Keratinocyte (primary cell): ENCODE measurements at places on chromosomes 4 and X.

DNA sequence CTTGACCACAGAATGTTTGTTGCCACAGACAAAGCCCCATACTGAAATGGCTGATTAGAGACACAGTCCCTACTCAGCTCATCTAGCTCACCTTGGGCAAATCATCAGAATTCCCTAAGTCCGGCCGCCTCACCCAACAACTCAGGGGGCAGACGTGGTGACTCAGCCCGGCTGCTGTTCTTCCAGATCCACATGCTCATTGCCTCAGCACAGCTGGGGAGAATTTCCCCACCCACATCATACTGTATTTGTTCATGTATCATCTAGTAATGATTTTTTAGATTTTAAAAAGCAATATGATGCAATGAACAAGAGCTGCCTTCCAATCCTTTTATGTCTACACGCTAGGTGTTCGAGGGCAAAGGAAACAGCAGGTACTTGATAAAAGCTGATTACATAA lies 333.8 kb upstream of the TENM3 start:
- no peak for DNase-seq

GRCh38 chr4:151430740-151431457 lies 21.9 kb downstream of the FHIP1A start:
- DNase-seq = no peak

GRCh38 chrX:31190221-31190975 lies 118.6 kb upstream of the FTHL17 start:
- no peak for DNase-seq

DNA sequence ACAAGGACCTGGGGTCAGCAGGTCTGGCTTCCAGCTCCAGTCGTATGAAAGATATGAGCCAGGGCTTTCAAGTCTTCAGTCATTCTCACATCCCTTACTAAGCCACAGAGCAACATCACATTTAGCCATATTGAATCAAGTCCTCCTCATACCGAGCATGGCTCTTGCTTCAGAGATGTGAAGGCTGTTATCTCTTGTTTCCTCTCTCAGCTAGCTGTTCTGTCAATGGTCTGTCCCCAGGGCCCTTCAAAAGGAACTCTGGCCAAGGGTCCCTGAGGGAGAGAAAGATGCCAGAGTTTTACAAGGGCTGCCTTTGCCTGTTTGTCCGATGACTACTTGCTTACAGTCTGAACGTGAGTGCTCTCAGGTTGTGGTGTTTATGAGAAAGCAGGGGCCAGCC lies 30.5 kb downstream of the DOCK11 start:
- DNase-seq = no peak

DNA sequence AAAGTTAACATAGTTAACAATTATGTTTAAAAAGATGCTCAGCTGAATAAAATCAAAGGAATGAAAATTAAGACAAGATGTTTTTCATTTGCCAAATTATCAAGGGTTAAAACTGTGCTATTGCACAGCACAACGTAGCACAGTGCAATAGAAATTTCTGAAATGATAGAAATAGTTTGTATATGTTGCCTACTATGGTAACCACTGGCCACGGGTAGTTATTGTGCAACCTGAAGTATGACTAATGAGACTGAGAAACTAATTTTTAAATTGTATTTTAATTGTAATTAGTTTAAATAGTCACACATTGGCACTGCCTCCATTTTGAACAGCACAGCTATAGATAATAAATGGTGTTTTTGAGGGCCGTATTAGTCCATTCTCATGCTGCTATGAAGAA lies 343.1 kb upstream of the FAM241A start:
- DNase-seq = no peak

- DNase-seq = no peak
These were observed 39.6 kb downstream of the DGKK start for GRCh38 chrX:50430917-50431575.
